Upper lobe of left lung (tissue), 6 donors: ENCODE measurements at places on chromosomes 12 and 14. TPM values are rescaled to one million over a fixed set of nuclear protein-coding genes. Genes with fewer than 3 reads are reported as not detected.

GRCh38 chr14:30656190-30656632 lies 34.1 kb downstream of the SCFD1 start:
- no peak overlapping the region for H3K4me3 ChIP-seq
- H3K4me1 ChIP-seq, result peaks cover 8% of the 10 kb centered on the region
- H3K27me3 ChIP-seq, result no peaks in the 10 kb centered on the region
- H3K27ac ChIP-seq, result no peak overlapping the region
- H3K36me3 ChIP-seq, result peaks cover 42% of the 10 kb centered on the region

DNA sequence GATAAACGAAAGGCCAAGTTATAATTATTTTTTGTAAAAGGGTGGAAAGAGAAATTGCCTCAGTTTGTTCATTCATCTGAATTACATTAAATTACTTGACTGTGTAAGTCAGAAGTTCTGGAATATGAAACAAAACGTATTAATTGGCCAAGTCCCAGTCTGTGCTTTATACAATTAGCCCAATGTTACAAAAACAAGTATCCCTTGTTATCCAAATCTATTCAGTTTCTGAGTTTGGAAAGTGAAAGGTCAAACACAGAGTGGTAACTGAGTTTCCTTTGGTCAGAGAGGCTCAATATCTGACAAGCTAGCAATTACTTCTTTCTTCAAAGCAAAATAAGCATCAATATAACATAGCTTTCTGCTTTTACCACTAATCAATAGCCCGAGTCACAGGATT lies 62.6 kb downstream of the SPPL3 start:
- no peak for DNase-seq
- no peak overlapping the region for H3K4me3 ChIP-seq
- no peak overlapping the region for H3K27ac ChIP-seq
- no peaks in the 10 kb centered on the region for H3K36me3 ChIP-seq
- peaks cover 28% of the 10 kb centered on the region for H3K4me1 ChIP-seq
- no peaks in the 10 kb centered on the region for H3K27me3 ChIP-seq

DNA sequence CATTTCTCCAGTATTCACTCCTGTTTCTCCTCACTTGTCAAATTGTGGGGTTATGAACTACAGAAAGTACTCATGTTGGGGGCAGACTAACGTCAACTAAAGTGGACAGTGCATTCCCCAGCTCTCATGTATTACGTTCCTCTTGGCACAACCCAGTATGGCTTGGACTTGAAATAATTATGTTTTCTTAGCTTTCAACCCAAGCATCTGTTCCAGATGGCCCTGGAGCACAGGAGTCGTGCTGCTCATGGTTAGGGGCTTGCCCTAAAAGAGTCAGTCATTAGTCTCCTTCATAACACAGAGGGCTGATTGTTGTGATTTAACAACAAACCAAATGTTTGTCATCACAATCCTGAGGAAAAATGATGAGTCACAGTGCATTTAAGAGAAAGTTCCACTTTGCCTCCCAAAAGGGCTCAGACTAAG lies 154.4 kb downstream of the RPAP3 start:
- H3K27ac ChIP-seq, result no peak overlapping the region
- no peak for DNase-seq
- H3K4me1 ChIP-seq, result no peaks in the 10 kb centered on the region
- no peaks in the 10 kb centered on the region for H3K36me3 ChIP-seq

The SLC6A15 gene
- total RNA-seq, result 0.69 TPM

The GPRC5D gene
- 2.1 TPM for total RNA-seq

The TDRD9 gene
- 6.5 TPM for total RNA-seq
